ENCODE measurements at places on chromosomes 13 and 19. TPM values are rescaled to one million over a fixed set of nuclear protein-coding genes. Genes with fewer than 3 reads are reported as not detected.

PRR22 gene
- total RNA-seq, result 0.30 TPM

DMPK gene
- 5.5 TPM for total RNA-seq

TTYH1 gene
- not detected for total RNA-seq

KRTDAP gene
- total RNA-seq, result not detected

SLC10A2 gene
- not detected for total RNA-seq

NPHS1 gene
- not detected for total RNA-seq

CEACAM21 gene
- total RNA-seq, result 0.32 TPM

CGB2 gene
- total RNA-seq, result not detected

ZNF525 gene
- 5.8 TPM for total RNA-seq

DENND1C gene
- total RNA-seq, result not detected

RFPL4AL1 gene
- total RNA-seq, result not detected

TTC9B gene
- total RNA-seq, result not detected

HIPK4 gene
- total RNA-seq, result under 0.01 TPM

GPR108 gene
- total RNA-seq, result 35.7 TPM

PABPC3 gene
- under 0.01 TPM for total RNA-seq

PCDH17 gene
- 1.4 TPM for total RNA-seq

C19orf38 gene
- 0.76 TPM for total RNA-seq

PGLYRP2 gene
- total RNA-seq, result not detected

SYT5 gene
- total RNA-seq, result not detected

KLC3 gene
- total RNA-seq, result not detected

KLF16 gene
- total RNA-seq, result 6.2 TPM

FLT3 gene
- not detected for total RNA-seq

MIA gene
- not detected for total RNA-seq

GPR18 gene
- total RNA-seq, result not detected

STOML3 gene
- total RNA-seq, result not detected

PODNL1 gene
- total RNA-seq, result not detected

SIGLEC6 gene
- not detected for total RNA-seq

HPN gene
- not detected for total RNA-seq

ZNF726 gene
- 2.7 TPM for total RNA-seq

CALR3 gene
- not detected for total RNA-seq

TPM4 gene
- total RNA-seq, result 727 TPM

GRK1 gene
- total RNA-seq, result not detected

ZNF793 gene
- under 0.01 TPM for total RNA-seq

EPS8L1 gene
- 5.9 TPM for total RNA-seq

ZNF724 gene
- 10.2 TPM for total RNA-seq

PIH1D1 gene
- total RNA-seq, result 162 TPM

CDC42EP5 gene
- total RNA-seq, result 29.6 TPM

NLRP4 gene
- not detected for total RNA-seq
